ENCODE measurements at places on chromosomes 11 and 22.

- DNase-seq: no peak
Measured at GRCh38 chr11:92384358-92384757, 159.7 kb downstream of the FAT3 start.

DNA sequence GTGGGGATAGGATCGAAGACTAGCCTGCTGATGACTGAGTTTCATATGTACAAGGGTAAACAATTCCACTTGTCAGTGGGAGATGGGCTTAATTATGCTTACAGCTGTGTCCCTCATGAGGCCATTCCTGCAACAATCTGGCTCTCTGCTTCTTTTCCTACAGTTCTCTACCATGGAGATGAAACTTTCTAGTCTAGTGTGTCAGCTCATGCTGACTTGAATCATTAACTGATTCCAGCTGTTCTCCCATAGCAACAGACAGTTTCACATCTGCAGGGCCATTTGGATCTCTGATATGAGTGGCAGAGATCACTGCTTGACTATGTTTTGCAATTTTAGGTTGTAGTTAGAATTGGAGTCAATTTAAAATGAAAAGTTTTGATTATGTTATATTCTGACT, 1251.7 kb upstream of the RAG2 start:
- DNase-seq: no peak

DNA sequence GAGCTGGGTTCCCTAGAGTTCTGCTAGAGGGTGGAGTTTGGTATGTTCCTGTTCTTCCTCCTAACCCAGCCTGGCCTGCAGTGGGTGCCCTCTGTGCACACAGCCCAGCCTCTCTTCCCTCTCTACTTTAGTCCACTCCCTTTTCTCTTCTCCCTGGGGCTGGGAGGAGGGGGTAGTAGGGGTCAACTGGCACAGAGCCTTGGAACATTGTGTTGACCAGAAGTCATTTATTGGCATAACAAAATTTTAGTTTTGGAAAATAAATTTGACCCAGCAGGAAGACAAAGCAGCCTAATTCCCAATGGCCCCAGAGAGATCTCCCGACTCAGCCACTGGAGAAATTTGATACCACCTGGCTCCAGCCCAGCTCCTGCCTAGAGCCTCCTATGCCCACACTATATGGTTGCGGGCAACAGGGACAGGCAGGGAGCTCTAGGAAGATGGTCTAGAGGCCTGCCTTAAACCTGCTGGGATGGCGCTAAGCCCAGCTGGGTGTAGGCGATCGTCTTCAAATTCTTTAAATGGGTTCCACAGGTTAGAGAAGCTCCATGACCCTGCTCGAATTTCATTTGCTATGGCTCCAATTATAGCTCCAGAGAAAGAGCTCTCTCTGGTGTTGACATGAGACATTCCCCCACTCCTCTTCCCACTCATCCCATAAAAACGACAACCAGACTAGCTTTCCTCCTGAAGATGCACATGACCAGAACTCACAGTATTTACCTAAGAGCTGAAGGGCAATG, 9.9 kb downstream of the PCSK7 start:
- no peak for DNase-seq

GRCh38 chr11:69636512-69637197, 4.3 kb upstream of the CCND1 start:
- DNase-seq: no peak

GRCh38 chr11:22787551-22788162, 41.9 kb downstream of the SVIP start:
- DNase-seq: no peak

GRCh38 chr11:44596525-44597276, 31.2 kb downstream of the CD82 start:
- DNase-seq: peak; percentile 79

DNA sequence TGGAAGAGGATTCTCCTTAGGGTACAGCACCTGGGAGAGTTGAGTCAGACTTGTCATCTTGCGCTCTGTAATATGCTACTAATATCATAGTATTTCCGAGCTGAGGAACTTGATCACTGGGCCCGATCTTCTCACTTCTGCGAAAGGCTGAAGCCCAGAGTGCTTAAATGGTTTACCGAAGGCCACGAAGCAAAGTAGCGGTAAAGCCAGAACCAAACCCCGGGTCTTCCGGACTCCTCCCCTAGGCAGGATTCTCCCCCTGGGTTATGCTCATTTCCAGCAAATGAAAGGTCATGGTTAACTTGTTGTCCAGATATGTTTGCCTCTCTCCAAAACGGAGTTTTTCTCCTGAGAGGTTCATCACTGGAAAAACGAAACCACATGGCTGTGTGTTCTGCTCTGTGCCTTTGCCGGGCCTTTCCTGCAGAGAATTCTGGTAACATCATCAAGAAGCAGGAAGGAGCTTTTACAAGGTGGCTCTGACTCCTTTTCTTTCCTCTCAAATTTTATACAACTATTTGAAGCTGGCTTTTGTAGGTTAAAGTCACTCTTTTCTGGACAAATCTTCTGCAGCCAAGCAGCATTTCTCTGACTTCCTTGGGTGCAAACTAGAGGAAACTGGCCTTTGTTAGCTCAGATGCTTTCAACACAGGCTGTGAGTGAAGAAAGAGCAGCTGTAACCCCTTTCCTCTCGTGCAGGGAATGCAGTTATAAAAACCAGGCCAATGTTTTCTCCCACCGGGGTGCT, 35.5 kb downstream of the UBASH3B start:
- no peak for DNase-seq

GRCh38 chr11:58912124-58912523, 27.2 kb upstream of the GLYATL1 start:
- DNase-seq: no peak

GRCh38 chr11:123856444-123856843, 29.0 kb downstream of the TMEM225 start:
- no peak for DNase-seq

- peak; percentile 64 for DNase-seq
Measured at GRCh38 chr22:24592851-24593558, at the start of gene LRRC75B. LRRC75B (minus strand) TSS chr22:24593073; CDS start chr22:24593039, 34 bp downstream.

DNA sequence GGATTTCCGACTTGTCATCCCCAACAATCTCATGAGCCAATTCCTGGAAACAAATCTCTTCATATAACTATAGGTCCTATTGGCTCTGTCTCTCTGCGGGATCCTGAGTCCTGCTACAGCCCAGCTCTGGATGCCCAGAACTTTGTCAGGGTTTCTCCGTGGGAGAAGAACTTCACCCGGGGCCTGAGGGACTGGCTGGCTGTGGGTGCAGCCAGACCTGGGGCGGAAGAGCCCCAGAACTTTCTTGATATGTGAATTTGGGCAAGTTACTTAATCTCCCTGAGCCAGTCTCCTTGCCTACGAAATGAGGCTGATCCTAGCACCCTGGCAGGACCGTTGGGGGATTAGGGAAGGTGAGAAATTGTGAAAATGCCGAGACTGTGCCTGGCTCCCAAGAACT, 6.6 kb upstream of the TRIM29 start:
- DNase-seq: no peak

GRCh38 chr11:46246521-46246920, 30.9 kb upstream of the CREB3L1 start:
- DNase-seq: no peak

DNA sequence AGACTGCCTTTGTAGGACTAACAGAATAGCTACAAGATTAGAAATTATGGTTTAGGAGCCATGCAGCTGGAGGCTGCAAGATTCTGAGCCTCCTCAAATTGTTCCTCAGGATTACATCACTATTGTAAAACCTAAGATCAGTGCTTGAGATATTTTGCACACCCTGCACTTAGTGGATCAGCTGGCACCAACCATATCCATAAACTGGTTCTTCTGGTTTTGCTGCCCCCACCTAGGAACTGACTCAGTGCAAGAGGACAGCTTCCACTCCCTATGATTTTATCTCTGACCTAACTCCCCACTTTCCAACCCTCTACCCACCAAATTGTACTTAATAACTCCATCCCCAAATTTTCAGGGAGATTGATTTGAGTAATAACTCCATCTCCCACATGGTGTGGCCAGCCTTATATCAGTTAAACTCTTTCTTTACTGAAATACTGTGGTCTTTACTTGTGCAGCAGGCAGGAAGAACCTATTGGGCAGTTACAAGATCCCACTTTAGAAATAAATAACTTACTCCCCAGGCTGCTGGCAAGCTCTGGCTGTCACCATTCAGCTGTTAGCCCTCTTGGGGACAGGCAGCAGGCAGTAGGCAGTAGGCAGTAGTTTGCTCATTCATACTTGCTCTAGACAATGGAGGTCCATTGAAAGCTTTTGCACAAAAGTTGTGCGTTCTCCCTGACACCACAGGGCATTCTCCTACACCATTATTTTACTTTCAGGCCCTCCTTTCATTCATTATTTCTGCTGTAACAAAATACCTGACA, 119.0 kb downstream of the SLC17A6 start:
- no peak for DNase-seq

- DNase-seq: no peak
Measured at GRCh38 chr11:73597336-73597955, 466 bp downstream of the FAM168A start.

DNA sequence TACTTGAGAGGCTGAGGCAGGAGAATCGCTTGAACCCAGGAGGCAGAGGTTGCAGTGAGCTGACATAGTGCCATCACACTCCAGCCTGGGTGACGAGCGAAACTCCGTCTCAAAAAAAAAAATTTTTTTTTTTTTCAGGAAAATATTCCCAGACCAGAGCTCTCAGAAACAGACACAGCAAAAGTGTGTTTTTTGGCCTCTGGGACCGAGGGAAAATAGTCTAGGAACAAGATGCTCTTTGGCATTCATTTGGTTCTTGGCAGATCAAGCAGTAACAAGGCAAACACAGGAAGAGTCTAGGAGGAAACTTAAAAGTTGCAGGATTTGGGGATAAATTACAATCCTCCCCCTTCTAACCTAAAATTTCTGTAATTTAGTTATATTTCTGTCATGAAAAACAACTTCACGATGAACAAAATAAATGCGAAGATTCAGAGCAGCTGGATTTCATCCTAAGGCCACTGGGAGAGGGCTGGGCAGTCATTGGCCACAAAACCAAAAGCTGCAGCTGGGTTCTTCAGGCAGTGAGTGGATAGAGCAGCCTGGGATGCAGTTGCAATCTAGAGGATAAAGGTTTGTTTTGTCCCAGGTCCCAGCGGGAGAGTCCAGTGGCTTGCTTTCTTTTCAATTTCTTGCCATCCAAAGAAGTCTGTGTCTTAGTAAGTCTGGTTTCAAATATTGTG, 19.7 kb downstream of the ATG16L2 start:
- no peak for DNase-seq

DNA sequence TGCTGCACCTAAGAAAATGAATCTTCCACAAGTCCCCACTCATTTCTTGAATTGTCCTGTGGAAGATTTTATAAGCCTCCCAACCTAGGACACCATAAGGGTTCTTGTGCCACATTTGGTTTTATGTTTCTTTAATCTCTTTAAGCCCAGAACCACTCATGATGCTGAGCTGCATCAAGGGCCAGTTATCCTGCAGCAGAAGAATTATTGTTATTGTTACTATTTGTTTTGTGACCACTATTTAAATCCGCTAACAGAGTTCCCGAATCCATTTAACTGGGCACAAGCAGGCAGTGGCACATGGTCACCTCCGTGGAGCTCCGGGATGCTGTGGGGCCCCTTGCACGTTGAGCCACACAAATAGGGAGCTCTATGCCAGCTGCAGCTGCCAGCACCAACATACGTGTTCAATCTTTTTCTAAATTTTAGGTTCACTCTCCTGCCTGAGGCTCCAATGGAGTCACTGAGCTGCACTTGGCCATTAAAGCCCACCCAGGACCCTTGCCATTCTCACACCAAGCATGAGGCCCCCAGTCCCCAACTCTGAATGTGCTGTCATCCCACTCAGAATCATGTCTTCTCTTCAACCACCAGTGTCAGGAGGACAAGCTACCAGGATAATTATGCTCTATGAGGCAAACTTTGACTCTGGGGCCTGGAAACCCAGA, 60.6 kb downstream of the DGCR2 start:
- DNase-seq: no peak

DNA sequence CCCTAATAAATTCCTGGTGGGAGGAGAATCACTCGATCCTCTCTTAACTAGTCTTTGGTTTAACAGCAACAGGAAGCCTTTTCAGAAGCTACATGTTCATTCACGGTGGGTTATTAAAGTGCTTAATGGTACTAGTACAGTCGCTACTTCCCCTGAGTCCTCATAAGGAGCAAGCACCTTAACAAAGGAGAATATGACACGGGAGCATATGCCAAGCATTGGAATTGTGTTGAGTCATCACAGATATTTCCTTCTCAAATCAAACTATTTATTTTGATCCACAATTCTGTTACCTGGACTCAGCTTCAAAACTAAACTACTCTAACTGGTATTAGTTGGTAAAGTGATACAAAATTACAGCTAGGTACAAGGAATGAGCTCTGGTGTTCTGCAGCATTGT, 177.5 kb upstream of the CTSC start:
- DNase-seq: no peak

GRCh38 chr11:133388260-133388659, 144.0 kb downstream of the OPCML start:
- no peak for DNase-seq

DNA sequence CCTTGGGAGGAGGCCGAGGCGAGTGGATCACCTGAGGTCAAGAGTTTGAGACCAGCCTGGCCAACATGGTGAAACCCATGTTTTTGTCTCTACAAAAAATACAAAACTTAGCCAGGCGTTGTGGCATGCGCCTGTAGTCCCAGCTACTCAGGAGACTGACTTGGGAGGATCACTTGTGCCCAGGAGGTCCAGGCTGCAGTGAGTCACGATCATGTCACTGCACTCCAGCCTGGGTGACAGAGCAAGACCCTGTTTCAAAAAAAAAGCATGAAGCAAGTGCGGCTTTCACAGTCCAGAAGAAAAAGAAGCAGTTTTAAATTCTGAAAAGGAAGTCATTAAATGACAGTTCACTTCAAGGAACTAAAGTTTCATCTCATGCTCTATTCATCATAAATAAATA, 7.1 kb upstream of the LTO1 start:
- no peak for DNase-seq

DNA sequence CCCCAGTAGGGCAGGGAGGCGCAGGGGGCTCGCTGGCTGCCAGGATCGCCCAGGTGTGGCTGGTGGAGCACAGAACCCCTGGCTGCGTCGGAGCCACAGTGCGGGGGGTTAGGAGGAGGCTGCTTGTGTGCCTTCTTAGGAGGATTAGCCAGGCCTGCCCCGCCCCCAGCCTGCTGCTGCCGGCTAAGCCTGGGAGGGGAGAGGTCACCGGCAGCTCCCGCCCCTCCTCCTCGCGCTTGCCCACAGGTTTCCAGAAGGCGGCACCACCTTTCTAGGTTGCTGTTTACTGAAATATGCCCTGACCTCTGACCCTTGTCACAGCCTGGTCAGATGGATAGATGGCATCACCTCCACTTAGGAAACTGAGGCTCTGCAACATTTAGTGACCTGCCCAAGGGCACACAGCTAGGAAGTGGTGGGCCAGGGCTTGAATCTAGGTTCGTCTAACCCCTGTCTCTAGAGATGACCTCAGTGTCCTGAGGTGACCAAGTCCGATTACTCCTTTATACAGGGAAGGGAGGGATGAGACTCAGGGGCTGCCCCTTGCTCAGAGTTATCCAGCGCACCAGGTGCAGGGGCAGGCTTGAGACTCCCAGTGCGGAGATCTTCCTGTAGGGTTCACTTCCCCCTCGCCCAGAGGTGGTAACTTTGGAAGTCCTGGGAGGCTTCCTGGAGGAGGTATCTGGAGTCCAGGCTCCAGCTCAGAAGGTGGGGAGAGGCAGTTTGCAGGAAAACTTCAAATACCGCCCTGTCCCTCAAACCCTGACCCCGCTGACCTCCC, 44.0 kb downstream of the MYO7A start:
- DNase-seq: no peak

All from T-helper 2 cell treated with Interferon-gamma antibody and Interleukin-4, amounts not matched to agents 5 μg/mL and 100 μg/mL, for 36 hours (primary cell).